ENCODE measurements at places on chromosomes 7 and 10. TPM values are rescaled to one million over a fixed set of nuclear protein-coding genes. Genes with fewer than 3 reads are reported as not detected.

DNA sequence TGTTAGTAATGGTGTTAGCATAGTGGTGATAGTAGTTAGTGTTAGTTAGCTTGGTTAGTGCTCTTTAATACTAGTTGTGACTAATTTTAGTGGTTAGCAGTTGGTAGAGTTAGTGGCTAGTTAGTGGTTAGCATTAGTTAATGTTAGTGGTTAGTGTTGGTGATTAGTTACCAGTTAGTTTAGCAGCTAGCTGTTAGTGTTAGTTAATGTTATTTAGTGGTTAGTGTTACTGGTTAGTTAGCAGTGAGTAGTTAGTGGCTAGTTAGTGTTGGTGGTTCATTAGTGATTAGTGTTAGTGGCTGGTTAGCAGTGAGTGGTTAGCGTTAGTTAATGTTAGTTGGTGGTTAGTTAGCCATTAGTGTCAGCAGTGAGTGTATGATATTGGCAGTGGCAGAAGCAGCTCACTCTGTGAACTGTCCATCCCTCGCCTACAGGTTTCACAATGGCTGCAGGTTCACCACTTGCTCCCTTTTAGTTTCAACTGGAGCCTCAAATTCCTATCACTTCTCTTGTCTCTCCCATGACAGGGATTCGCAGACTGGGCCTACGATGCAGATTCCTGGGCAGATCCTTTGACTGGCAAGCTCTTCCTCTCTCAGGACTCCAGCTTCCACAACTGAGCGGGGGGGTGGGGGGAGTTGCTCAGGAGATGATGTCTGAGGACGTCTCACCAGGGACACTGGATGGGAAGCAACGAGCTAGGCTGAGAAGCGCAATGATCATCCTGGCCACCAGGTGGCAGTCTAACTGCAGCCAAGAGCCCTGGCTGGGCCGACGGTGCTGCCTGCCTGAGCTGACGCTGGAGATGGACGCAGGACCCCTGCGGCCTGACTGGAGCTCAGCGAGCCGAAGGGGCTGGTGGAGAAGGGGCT lies 19.5 kb downstream of the GHRHR start:
- no peak overlapping the region for H3K4me3 ChIP-seq
- peak; percentile 93 for DNase-seq
- no peaks in the 10 kb centered on the region for H3K36me3 ChIP-seq
- peaks cover 6% of the 10 kb centered on the region for H3K4me1 ChIP-seq

GRCh38 chr7:21653623-21654022 lies 110.8 kb downstream of the DNAH11 start:
- H3K27ac ChIP-seq: no peak overlapping the region
- no peaks in the 10 kb centered on the region for H3K4me1 ChIP-seq
- peaks cover 2% of the 10 kb centered on the region for H3K27me3 ChIP-seq
- H3K4me3 ChIP-seq: no peak overlapping the region
- no peaks in the 10 kb centered on the region for H3K36me3 ChIP-seq

GRCh38 chr7:77657427-77658224 lies 38.6 kb upstream of the RSBN1L start:
- peak; percentile 78 for DNase-seq
- H3K27ac ChIP-seq: no peak overlapping the region
- no peaks in the 10 kb centered on the region for H3K4me1 ChIP-seq
- no peak overlapping the region for H3K4me3 ChIP-seq
- H3K36me3 ChIP-seq: no peaks in the 10 kb centered on the region
- no peaks in the 10 kb centered on the region for H3K27me3 ChIP-seq

DNA sequence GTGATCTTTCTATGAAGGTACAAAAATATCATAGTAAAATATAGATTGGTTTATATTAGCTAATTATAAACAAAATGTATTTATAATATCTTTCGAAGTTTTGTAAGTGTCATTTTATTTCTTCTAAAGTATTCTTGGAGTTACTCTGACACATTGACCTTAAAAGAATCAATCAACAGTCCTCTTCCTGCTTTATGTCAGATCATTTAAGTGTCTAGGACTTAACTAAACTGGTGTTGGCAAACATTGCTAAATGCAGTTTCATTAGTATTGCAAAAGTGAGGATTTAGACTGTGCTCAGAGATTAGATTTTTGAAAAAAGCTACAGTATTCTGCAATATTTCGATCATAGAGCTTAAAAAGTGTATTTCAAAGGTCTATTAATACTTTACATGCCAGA lies 10.3 kb downstream of the GLCCI1 start:
- peaks cover 13% of the 10 kb centered on the region for H3K4me1 ChIP-seq
- H3K4me3 ChIP-seq: no peak overlapping the region
- no peak overlapping the region for H3K27ac ChIP-seq
- H3K36me3 ChIP-seq: peaks cover 7% of the 10 kb centered on the region
- no peaks in the 10 kb centered on the region for H3K27me3 ChIP-seq

GRCh38 chr7:155590215-155591018 lies 44.1 kb upstream of the CNPY1 start:
- no peaks in the 10 kb centered on the region for H3K36me3 ChIP-seq
- H3K4me3 ChIP-seq: no peak overlapping the region
- peaks cover 3% of the 10 kb centered on the region for H3K4me1 ChIP-seq
- no peak overlapping the region for H3K27ac ChIP-seq
- peaks cover 25% of the 10 kb centered on the region for H3K27me3 ChIP-seq
- peak; percentile 76 for DNase-seq

Gene FAM237B
- not detected for total RNA-seq

Gene FXYD4
- total RNA-seq: not detected

Gene VPS37D
- total RNA-seq: 0.40 TPM

Gene SLC26A3
- not detected for total RNA-seq

Measured in activated CD4-positive, alpha-beta T cell treated with anti-CD3 and anti-CD28 coated beads, Interleukin-2, amount 10 ng/mL, durations not matched to agents 24 days and 14 days (primary cell).